ENCODE measurements at places on chromosomes 7 and 10.

DNA sequence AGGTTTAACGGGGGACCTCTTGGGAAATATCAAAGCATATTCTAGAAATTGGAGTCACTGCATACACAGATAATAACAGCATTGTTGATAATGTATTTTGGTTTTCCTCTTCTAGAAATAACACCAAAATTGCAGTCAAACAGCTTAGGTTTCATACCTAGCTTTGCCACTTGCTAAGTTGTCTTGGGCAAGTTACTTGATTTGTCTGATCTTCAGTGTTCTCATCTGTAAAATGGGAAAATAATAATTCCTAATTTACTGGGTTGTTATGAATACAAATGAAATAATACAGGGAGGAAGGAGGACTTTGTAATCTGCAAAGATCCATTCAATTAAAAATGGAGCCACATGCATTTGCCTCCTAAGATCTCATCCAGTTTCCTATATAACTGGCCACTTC, 20.3 kb upstream of the NUP205 start:
- DNase-seq: no peak

GRCh38 chr10:62050893-62051433, 149.5 kb downstream of the ARID5B start:
- DNase-seq: peak; percentile 96

GRCh38 chr7:126529833-126530232, 722.9 kb downstream of the GRM8 start:
- no peak for DNase-seq

DNA sequence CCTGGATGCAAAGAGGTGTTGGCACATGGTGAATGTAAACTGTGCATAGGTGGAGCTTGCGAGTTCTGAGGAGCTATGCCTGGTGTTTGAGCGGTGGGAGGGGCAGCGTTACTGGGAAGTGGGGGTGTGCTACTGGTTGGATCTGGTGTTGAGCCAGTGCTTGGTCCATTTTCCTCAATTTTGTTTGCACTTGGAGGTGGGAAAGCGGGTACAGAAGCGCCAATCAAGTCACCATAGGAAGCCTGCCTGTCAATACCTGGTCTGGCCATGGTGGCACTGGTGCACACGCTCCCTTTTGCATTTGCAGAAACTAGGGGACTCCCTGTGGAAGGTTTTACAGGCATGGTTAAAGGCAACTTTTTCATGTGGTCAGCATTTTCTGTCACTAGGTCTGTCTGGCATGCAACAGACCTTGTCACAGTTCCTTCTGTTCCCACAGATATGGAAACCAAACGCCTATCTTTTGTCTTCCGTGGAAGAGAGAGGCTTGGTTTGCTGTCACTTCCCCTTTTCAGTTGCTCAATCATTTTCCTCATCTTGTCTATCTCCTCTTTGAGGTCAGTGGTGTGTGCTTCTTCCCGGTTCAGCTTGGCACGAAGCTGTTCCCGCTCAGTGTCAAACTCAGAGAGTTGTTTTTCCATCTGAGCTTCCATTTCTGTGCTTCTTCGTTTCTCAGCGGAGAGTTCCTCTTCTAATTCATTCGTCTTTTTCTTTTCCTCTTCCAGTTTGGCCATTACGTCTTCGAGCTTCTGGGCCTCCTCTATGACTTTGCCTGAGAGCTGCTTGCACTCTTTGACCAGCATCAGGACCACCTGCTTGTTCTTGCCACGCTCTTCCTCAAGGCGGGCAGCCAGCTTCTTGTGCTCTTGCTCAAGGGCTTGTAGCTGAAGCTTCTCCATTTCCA, 81.1 kb downstream of the CTTNBP2 start:
- no peak for DNase-seq

GRCh38 chr7:116614499-116615262, 57.3 kb upstream of the MET start:
- no peak for DNase-seq

DNA sequence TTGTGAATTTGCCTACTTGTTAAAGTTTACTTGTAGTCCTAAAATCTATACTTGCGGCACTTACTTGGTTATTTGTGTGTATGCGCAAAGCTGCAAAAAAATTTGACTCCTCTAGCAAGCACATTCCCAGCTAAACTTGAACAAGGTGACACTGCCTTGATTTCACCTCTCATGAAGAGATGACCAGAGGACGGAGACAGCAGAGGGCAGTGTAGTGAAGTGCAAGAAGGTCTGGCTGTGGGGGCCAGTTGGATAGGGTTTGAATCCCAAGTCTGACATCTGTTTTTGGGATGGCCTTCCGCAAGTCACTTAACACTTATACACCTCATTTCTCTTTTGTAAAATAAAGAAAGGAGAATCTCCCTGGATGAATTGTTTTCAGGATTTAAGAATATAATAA, 15.7 kb downstream of the SLK start:
- DNase-seq: no peak

GRCh38 chr7:22043367-22043766, 97.7 kb upstream of the CDCA7L start:
- DNase-seq: no peak

- no peak for DNase-seq
These were observed 183.5 kb downstream of the MAD1L1 start for GRCh38 chr7:2049111-2049781.

DNA sequence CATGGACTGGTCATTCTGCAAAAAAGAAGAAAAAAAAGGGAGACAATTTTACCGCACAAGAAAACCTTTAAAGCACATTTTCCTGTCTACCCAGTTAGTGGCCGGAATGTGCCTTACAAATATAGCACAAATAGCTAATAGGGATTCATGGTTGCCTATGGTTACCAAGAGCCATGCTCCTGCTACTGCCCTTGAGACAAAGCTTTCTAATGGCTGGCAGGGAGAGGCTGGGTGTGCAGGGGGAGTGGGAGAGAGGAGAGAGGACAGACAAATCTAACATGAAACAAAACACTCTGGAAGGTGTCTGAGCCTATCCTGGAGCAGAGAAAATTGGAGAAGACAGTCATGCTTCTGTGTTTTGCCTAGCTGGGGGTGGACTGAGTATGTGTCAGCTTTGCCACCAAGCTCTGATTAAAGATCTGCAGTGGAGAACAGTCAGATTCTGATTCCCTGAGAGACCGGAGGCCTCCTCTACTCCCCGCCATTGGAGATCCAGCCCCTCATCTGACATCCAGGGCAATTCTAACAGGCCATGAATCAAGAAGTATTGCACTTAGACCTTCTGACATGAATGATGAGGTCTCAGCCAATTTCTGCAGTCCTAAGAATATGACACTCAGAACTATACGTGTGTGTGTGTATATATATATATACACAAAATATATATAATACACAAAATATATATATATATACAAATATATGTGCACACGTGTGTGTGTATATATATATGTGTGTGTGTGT, 80.2 kb downstream of the PRTFDC1 start:
- no peak for DNase-seq

DNA sequence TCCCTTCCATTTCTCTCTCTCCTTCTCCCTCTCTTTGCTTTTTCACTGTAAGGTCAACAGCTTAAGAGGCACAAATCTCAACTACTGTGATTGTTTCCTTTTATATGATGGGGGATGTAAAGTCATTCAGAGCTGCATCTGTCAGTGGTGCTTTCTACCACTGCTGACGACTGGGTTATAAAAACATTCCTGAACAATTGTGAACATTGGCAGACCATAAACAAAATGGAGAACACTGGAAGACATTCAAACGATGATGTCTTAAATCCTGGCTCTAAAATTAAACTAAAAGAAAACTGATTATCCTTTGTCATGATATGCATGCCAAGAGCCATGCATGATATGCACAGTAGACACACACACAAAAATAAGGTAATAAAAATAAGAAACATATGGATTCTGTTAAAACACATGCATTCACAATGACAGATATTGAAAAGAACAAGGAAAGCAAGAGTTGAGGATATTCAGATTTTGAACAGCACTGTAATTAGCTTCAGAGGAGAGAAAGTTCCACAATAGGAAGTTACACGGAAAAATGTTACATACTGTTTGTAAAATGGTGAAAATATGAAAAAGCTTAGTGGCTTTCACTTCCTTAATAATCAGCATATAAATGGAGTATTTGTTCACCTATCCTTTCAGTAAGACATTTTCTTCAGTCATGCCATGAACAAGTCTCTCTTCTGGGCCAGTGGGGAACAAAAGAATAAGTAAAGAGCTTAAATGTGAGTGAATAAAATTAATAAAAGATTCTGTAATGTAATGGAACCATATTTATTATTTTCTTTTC, 89.2 kb downstream of the RNLS start:
- DNase-seq: peak; percentile 63

DNA sequence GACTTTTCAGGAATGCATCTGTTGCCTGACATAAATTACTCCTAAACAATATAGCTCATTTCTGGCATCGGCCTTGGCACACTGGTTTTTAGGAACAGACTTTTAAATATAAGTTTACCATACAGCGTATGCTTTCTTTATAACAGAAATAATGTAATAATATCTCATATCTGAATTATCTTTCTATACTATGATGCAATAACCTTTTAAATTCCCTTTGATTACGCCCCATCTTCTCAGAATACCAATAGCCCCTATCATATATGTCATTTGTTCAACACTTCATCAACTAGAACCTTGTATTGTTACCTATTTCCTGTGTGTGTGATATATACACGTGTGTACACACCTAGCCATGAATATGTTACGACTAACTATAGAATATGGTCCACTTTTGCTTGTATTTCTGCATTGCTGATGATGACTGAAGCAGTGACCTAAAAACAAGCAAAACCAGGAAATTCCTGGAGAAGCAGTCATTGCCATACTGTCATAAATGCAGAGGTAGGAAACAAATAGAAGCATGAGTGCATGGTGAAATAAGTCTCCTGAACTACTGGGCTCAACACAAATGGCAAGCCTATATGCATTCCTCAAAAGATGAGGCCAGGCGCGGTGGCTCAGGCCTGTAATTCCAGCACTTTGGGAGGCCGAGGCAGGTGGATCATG, 618.4 kb upstream of the NRP1 start:
- peak; percentile 71 for DNase-seq

GRCh38 chr7:80403686-80404241, 108.1 kb downstream of the GNAT3 start:
- DNase-seq: no peak

GRCh38 chr7:94971051-94971867, 63.9 kb downstream of the PPP1R9A start:
- DNase-seq: no peak

- DNase-seq: no peak
These were observed 34.6 kb downstream of the BAZ1B start for GRCh38 chr7:73487486-73487885.

DNA sequence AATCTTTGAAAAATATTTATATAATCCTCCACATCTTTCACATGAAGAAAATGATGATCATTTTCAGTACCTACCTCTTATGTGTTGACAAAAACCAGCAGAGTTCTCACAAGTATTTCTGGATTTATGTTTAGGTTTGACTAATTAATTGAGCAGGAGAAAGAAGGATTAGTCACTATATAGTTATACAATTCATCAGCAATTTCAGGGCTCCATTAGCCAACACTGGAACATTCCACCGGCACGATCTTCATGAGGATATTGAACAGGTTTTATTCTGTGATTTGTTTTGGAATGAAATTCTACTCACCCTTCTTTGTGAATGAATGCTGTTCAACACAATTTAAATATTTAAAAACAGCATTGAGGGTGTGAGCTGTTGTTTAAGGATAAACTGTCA, 163.2 kb downstream of the SEM1 start:
- DNase-seq: no peak

DNA sequence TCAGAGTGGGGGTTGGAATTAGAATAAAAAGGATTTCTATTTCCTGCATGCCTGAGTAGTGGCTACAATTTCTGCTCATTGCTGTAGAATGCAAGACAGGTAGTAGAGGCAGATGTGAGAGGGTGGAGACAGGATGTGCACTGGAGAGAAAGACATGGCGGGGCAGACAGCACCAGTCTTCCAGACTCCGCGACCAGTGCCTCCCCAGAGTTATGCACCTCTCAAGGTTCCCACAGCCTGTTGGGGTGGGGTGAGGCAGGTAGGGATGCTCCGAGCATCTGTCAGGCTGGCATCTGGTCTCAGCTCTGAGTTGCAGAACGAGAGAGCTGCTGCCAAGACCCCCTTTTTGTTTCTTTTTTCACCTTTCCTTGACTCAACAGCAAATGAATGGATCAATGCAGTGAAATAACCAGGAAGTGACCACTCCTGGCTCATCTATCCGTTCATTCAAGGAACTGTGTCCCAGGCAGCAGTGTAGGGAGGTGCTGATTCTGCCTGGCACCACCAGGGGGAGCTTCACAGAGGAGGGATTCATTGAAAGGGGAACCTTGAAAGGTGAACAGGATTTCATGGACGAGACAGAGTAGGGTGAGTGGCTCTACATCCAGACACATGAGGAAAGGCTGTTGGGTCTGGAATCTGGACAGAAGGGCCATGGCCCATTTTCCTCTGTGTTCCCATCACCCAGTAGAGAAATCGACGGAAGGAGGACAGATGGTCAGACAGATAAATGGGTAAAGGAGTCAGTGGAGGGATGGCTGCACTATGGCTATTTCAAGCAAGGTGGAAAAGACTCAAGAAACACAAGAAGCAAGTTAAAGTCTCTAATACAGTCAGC, 17.2 kb upstream of the SLC18A3 start:
- DNase-seq: peak; percentile 46

- DNase-seq: no peak
These were observed 34.7 kb downstream of the CPED1 start for GRCh38 chr7:121023194-121023593.

GRCh38 chr10:96588616-96589419, 2.0 kb upstream of the TM9SF3 start:
- no peak for DNase-seq

DNA sequence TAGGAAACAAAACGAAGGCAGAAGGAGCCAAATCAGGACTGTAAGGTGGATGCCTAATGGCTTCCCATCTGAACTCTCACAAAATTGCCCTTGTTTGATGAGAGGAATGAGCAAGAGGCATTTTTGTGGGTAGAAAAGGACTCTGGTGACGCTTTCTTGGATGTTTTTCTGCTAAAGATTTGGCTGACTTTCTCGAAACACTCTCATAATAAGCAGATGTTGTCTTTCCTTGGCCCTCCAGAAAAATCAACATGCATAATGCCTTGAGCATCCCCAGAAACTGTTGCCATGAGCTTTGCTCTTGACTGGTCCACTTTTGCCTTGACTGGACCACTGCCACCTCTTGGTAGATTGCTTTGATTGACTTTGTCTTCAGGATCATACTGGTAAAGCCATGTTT, 13.5 kb downstream of the PTPN12 start:
- no peak for DNase-seq

GRCh38 chr7:129843365-129843898, 109.3 kb downstream of the UBE2H start:
- no peak for DNase-seq

- DNase-seq: no peak
These were observed at the start of gene MNX1 for GRCh38 chr7:157010588-157011332. MNX1 (minus strand) TSS chr7:157010663; CDS start chr7:157010350, 313 bp downstream.

- DNase-seq: peak; percentile 78
These were observed 11.5 kb upstream of the AKR1B10 start for GRCh38 chr7:134515569-134516468.

Measured in brain microvascular endothelial cell (primary cell).